ENCODE measurements at places on chromosomes 7 and 10.

DNA sequence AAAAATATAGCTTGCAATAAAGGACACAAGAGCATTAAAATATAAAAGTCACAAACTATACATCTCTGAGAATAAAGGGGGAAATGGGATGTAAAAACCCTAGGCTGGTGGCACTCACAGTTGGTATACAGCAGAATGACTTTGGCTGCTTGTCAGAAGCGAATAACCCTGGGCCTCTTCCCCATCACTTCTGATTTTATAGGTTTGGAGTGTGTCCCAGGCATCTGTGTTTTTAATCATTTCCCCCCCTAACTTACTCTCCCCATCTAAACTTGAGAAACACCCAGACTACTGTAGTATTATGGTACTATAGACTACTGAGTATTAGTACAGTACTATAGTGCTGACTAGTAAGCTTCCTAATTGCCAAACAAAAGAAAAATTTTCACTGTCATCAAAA is 1.8 kb upstream of the RPA3 start:
- DNase-seq, result no peak

DNA sequence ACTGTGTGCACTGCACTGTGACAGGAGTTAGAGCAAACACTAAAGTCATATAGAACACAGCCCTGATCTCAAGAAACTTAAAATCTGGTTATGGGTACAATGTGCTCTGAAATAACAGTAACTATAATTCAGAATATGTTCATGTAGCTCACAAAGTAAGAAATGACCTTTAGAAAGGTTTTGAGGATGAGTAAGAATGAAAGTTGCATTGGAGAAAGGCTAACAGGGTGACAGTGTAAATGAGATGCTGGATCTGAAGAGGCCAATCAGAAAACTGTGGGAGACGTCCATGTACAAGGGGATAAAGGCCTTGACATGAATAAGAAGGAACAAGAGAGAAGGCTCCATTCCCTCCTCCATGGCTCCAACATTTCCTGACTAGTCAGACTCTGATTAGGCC is 124.7 kb downstream of the GRM3 start:
- DNase-seq, result no peak

DNA sequence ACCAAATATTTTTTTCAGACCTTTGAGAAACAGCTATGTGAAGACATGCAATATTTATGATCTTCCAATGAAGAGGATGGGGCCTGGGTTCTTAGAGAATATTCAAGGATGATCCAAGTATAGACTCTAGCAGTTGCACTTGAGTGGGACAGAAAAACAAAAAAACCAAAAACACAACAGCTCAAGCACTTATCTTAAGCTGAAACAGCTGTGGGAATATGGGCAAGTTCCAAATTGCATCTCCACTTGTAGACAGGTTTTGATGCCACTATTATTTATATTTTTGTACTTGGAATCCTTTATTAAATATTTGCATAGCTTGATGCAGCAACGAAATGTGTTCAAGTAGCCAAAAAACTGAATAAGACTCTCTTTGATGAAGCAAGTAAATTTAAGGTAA is 2.2 kb upstream of the PDK4 start:
- DNase-seq, result no peak

- DNase-seq, result no peak
Measured at GRCh38 chr10:104351061-104351702, 2.5 kb upstream of the CFAP58 start.

- DNase-seq, result no peak
Measured at GRCh38 chr10:86225103-86225782, 141.4 kb downstream of the GRID1 start.

DNA sequence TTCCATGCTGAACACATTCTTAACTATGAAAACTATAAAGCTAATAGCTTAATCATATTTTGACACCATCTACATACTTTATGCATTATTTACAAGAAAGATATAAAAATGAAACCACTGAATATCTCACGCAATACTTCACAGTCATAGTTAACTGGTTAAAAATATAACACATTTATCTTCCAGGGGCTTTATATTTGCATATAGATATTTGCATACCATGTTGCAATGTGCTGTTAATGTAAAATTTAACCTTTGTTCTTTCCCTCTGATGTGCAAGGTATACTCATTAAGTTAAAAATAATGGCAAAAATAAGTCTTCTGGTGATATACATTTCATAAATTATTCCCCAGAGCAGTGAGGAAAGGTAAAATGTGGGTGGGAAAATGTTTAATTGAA is 76.9 kb upstream of the MGMT start:
- DNase-seq, result no peak

DNA sequence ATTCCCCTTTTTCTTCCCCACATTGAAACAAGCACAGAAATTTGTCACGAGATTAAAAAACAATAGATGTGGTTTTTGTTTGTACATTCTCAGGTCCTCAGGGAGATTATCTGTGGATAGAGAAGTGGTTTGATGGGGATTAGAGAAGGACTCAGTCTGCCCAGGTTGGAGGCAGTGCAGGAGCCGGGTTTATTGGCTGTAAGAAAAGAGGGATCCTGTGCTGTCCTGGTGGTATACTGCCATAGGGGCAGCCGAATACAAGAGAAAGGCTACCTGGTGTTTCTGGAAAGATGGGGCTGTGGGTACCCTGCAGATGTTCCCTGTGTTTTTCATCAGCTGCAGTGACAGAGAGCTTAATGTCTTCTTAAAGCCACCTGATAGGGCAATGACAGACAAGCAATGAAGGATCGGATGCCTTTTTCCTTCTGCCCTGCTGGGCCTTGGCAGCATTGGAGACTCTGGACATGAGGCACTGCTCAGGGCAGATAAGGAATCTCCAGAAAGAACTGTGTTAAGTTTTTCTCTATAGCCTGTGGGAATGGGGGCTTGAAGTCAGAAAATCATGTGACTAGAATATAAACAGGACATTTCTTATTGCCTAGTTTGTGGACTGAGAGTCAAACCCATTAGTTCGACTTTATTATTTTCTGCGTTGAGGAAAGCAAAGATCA is 18.1 kb upstream of the GPR141 start:
- DNase-seq, result no peak

DNA sequence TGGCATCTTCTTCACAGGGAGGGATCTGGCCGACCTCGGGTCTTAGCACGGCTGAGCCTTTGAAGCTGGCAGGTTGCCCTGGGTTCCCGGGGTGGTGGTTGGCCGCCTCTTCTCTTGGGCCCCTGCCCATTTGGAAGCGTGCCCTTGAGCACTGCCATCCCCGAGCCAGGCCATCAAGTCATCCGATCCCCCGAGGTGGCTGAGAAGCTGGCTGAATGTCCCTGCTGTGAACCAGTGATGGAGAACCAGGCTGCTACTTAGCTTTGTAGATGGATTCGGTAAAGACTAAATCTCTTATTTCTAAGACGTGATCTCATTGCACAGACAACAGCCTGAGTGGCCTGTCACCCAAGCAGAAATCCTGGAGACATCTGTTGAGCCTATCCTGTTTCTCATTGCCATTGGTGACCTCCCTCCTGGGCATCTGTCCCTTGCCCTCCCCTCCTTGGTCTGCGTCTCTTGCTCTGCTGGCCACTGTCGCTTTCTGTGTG is 74.3 kb downstream of the GRK5 start:
- DNase-seq, result no peak

GRCh38 chr7:148590471-148590870 is at the start of gene C7orf33:
TSS of gene C7orf33 (plus strand) at chr7:148590766. CDS start at chr7:148590926, 160 bp downstream.
- no peak for DNase-seq

GRCh38 chr10:11015446-11015934 is 2.2 kb upstream of the CELF2 start:
- DNase-seq, result no peak

- no peak for DNase-seq
Measured at GRCh38 chr10:30047924-30048531, 11.4 kb downstream of the JCAD start.

GRCh38 chr7:70640266-70640833 is 491.6 kb upstream of the GALNT17 start:
- DNase-seq, result no peak

- DNase-seq, result peak; percentile 63
Measured at GRCh38 chr7:601595-602340, 82.1 kb upstream of the PDGFA start.

DNA sequence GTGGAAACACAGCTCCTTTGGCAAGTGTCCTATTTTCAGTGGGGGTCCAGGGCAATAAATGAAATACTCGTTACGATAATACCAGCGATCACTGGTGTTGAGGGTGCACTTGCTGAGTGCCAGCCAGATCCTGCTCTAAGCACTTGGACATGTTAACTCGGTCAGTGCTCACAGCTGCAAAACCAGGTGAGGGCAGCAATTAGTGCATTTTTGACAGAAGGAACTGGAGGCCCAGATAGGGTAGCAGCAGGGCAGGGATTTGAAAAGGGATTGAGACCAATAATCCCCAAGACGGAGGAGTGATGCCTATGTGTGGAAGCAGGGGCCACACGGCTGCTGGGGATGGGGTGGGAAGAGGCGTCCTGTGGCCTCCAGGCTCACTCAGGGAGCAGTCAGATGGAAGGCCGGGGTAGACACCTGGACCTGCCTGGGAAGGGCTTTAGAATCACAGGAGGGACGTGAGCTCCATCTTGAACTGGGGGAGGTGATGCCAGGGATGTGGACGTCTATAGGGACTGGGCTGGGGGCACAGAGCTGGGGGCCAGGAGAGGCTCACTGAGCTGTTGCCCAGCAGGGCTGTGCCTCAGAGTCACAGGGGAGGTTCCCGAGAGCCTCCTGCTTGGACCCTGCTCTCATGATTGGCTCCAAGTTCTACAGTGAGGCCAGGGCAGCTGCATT is 14.3 kb downstream of the PTPRE start:
- no peak for DNase-seq

GRCh38 chr10:75653761-75654160 is 222.3 kb downstream of the LRMDA start:
- DNase-seq, result no peak

- DNase-seq, result no peak
Measured at GRCh38 chr7:148835854-148836253, 48.2 kb downstream of the EZH2 start.

GRCh38 chr10:1365540-1366321 is 309.5 kb downstream of the WDR37 start:
- DNase-seq, result no peak

GRCh38 chr10:83954193-83954799 is 185.0 kb upstream of the GHITM start:
- DNase-seq, result no peak

DNA sequence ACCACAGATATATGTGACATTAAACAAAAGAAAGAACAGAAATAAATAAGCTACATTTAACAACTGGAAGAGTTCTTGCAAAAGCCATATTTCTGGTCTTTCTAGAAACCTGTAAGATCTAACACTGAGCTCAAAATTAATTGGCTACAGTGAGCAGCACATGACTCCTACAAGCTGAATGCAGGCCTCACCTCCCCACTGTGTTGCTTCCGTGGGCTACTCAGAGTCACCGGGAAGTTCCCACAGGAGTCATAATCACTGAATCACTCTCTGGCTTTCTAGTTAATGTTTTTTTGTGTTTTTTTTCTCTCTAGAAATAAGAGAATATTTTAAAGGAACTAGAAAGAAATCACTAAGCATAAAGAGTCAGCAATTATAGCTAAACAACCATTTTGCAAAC is 10.2 kb upstream of the MRPS24 start:
- no peak for DNase-seq

All from CD4-positive, alpha-beta T cell (primary cell).